ENCODE measurements at places on chromosomes 3 and 15.

- DNase-seq = no peak
Measured at GRCh38 chr3:194231929-194232832, 96.2 kb downstream of the HES1 start.

DNA sequence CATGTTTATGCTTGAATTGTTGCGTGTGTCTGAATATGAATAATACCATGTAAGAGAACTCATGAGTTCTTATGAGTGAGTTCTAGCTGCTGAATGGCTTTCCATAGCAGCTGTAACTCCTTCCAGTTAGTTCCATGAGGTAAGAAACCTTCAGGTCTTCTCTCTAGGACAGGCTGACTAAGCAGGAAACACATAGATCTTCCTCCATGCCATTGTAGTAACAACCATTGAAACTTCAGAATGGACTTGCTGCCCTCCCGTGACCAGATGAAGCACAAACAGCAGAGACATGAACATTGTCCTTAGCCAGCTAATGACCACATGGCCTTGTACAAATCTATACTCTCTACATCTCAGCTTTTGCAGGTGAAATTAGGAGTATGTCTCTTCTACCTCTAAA, 200.0 kb downstream of the ZNF385D start:
- no peak for DNase-seq

DNA sequence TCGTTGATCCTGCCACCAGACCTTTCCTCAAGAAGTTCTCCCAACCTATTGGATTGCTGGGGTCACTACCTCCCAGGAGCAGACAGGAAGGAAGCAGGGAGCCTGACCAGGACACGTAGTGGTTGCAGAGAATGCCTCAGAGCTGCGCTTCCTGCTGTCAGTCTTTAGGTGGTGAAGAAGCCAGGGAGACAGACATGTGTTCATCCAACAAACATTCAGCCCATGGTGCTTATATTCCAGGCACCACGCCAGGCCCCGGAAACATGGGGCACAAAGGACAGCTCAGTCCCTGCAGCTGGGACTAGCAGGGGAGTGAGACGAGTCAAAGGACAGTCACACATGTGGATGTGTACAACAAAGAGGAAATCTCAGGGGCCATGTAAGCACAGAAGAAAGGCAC, 26.0 kb upstream of the CORO2B start:
- DNase-seq = no peak

DNA sequence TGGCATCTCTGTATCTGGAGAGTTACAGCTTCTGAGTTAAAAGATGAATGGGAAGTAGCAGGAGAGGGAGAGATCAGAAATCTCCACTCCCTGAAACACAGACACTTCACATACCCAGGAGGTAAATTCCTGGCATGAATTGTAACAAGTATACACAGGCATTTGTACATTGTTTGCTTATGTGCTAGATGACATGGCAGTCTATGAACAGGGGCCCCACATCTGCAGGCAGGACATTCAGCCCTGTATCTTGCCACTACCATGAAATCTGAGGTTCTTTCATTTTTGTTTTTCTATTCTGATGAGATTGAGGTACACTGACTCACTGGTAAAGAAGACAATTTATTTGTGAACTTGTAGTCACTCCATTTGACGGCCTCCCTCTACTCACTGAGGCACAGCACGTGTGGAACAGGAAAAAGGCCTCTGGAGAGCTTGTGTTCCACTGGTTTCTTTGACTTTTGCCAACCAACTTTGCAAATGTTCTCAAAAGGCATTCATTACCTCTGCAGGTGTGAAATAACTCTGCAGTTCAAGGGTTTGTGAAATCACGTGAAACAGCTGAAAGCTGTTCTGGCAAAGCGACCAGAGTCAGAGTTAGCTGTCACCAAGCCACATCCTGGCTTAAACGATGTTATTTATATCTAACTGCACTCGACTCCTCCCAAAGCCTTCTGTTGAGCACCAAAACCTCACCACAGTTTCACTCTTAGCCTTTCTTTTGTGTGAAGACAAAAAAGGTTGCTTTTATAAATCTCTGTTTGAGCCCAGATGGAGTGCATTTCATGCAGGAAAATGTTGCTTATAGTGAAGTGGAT, 401.3 kb upstream of the CFAP20DC start:
- peak; percentile 28 for DNase-seq

Measured in stimulated activated CD4-positive, alpha-beta T cell treated with anti-CD3 and anti-CD28 coated beads, TNF-alpha, amount 100 ng/mL, for 24 hours (primary cell).